ENCODE measurements at places on chromosomes 4 and X.

DNA sequence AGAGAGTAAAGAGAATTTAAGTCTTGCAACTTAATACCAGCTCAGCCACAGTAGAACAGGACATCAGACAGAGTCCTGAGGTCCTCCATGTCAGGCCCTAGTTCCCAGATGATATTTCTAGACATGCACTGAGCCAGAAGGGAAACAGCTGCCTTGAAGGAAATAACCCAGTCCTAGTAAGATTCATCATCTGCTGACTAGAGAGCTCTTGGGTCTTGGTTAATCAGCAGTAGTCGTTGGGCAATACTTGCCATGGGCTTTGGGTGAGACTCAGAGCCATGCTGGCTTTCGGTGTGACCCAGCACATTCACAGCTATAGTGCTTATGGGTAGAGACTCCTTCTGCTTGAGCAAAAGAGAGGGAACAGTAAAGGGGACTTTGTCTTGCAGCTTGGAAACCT lies 379.1 kb downstream of the AR start:
- DNase-seq, result no peak

DNA sequence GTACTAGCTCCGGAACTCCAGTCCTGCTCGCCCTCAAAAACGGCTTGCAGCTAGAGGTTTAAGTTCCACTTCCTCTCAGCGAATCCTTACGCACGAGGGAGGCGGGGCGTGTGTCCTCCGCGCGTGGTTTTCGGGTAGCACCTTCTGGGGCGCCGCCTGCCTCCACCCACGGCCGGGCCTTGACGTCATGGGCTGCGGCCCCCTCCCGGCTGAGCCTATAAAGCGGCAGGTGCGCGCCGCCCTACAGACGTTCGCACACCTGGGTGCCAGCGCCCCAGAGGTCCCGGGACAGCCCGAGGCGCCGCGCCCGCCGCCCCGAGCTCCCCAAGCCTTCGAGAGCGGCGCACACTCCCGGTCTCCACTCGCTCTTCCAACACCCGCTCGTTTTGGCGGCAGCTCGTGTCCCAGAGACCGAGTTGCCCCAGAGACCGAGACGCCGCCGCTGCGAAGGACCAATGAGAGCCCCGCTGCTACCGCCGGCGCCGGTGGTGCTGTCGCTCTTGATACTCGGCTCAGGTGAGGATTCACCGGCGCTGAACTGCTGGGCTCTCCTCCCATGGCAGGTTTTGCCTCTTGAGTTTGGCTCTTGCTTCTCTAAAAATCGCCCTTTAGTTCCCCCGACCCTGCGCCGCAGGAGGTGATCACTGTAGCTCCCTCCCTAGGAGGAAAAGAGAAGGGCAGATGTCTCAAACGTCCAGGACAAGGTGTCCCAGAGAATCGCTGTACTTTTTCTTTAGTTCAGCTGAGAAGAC lies at the start of gene AREG:
TSS of gene AREG (plus strand) at position 246 of the 752 bp plus-strand sequence. CDS start at position 456, 210 bp downstream.
- DNase-seq, result no peak

GRCh38 chr4:179747218-179747910 lies 2305.1 kb upstream of the AGA start:
- DNase-seq, result no peak

GRCh38 chr4:158624889-158625478 lies 46.7 kb downstream of the C4orf46 start:
- DNase-seq, result peak; percentile 4

GRCh38 chrX:153854702-153855101 lies 24.4 kb upstream of the PDZD4 start:
- DNase-seq, result no peak

- DNase-seq, result no peak
These were observed 88.0 kb upstream of the MAGEB18 start for GRCh38 chrX:26050099-26050498.

GRCh38 chrX:40996886-40997530 lies 88.2 kb upstream of the USP9X start:
- DNase-seq, result no peak

DNA sequence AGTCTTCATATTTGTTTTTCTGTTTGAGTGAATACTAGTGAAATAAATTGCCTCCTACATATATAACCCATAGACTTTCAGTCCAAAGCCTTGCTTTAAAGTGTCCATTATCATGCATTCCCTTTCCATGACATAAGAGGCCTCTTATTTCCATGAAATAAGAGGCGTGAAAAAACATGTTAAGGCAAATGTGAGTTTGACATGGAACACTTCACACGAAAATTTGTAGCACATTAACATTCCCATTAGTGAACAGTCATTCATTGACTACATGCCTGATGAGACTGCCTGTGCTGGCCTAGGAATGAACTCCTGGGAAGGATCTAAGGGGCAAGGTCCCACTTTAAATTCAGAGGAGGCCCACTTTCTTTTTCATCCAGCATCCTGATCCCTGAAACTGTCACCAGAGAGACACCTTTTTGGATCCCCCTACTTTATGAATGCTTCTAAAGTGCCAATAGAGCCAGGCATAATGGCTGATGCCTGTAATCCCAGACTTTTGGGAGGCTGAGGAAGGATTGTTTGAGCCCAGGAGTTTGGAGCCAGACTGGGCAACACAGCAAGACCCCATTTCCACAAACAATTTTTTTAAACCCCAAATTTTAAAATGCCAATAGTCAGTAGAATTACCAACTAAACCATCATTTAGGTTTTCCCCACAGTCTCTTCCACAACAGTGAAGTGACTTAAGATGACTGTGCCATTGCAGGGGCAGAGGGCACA lies 6.7 kb downstream of the RTL8B start:
- no peak for DNase-seq

DNA sequence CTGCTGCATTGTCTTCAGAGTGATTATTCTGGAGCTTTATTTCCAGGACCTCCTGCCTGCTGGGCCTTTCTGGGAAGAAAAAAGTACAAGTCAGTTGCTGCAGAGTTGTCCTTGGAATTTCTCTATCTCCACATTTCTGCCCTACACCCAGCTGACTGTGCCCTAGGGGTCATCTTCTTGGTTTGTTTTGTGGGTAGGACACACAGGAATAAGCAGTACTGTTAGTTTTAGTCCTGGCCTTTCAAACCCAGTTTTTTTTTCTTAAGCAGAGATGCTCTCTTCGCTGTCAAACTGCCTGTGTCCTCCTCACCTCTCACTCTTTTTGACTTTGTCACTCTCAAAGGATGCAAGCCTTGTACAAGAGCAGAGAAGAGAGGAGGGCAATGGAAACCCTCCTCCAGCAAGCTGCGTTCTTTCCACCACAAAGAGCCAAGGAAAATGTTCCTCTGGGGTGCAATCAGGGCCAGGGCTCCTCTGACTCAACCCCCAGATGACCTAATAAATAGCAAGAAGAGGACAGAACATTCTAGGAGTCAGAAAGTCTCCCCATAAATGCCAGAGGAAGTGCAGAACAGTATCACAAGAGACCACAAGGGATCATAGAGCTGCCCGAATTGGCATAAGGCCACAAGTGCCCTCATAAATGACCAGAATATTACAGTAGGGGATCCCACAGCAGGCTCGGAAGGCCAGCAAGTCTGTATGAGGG lies 186.2 kb downstream of the RCHY1 start:
- DNase-seq, result no peak

DNA sequence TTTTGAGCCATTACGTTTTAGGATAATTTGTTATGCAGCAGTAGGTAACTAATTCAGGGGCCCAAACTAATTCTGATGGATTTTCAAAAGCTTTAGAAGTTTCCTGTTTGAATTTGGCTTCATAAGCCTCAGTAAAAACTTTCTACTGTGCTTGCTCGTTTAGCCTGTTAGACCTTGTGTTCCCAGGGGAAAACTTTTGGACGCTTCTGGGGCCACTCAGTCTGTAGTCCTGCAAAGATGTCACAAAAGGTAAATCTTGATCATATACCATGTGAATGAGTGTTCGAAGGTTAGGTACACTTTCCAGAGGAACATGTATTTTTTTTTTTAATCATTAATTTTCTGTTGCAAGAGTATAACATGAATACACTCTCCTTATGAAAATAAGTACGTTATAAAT lies 70.7 kb downstream of the SUPT20HL2 start:
- no peak for DNase-seq

DNA sequence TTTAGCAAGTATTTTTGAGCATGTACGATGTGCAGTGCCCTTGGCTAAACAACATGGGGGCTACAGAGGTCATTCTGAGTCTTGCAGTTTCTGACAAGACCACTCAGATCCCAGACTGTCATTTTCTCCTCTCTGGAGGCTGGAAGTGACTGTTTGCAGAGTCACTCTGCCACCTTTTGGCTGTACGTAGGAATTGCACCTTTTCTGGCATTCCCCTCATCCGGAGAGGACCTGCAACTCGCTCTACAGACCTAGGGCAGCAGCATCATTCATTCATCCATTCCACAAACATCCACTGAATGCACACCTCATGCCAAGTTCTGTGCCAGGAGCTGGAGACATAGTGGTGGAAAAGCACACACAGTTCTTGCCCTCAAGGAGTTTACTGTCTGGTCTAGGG lies 160.4 kb upstream of the GPR101 start:
- peak; percentile 19 for DNase-seq

GRCh38 chrX:139751053-139751452 lies 43.1 kb upstream of the MCF2 start:
- no peak for DNase-seq

DNA sequence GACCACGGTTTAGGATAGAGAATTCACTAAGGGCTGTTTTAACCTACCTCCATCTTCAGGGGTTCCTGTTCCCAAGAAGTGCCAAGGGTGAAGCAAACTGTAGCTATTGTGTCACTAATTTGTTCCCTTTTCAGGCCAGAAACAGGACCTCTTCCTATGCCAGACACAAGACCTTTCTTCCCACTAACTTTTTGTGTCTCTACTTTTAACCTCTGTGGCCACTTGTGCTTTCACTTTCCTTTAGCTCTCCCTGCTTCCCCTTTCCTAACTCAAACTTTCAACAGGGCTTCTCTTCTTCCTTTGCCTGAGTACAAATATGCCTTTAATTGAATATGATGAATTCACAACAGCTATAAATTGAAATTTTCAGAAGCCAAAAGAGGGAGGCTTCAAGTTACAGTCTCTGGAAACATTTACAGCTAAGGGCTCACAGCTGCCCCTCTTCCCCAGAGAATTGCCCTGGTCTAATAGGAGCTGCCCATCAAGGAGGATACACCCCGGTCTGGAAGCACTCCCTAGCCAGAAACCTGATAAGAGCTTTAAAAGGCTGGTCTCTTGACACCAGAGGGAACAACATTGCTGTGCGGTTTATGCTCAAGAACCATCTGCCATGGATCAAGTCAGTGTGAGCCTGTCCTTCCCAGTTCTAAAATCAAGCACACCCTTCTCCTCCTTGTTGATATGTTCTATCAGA lies 61.7 kb upstream of the PLS3 start:
- peak; percentile 22 for DNase-seq

DNA sequence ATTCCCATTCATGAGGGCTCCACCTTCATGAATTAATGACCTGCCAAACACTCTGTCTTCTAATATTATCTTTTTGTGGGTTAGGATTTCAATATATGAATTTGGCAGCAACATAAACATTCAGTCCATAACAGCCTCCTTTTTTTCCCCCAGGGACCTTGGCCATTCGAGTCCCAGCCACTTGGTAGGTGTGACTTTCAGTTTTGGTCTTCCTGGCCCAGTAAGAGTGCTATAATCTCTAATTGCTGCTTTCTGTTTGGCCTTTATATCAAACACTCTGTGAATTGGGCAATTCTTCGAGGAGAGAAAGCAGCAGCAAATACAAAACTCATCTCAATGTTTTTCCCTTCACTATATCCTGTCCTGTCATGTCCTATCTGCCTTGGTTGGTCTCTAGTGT lies 12.4 kb upstream of the RADX start:
- DNase-seq, result no peak

DNA sequence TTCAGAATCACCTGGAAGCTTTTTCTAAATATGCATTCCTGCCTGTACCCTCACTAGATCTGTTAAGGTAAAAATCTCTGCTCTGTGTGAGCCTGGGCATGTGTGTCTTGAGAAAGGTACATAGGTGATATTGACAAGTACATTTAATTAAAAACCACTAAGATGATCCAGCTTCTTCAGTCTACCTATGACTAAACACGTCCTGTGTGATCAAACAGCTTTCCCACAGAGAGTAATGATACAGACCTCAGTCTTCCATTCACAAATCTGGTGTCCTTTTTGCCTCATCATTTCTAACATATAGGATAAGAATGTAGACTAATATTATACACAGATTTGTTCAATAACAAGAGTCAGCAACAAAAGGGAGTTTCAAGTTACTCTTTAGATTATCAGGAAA lies 42.6 kb downstream of the GALNT7 start:
- no peak for DNase-seq

GRCh38 chrX:151982222-151982621 lies 7.7 kb upstream of the GABRE start:
- no peak for DNase-seq

- DNase-seq, result no peak
These were observed 25.5 kb upstream of the FHL1 start for GRCh38 chrX:136121788-136122187.

- no peak for DNase-seq
These were observed 34.4 kb downstream of the AGTR2 start for GRCh38 chrX:116204932-116205331.

GRCh38 chr4:184387351-184387750 lies 87.0 kb downstream of the IRF2 start:
- DNase-seq, result no peak

DNA sequence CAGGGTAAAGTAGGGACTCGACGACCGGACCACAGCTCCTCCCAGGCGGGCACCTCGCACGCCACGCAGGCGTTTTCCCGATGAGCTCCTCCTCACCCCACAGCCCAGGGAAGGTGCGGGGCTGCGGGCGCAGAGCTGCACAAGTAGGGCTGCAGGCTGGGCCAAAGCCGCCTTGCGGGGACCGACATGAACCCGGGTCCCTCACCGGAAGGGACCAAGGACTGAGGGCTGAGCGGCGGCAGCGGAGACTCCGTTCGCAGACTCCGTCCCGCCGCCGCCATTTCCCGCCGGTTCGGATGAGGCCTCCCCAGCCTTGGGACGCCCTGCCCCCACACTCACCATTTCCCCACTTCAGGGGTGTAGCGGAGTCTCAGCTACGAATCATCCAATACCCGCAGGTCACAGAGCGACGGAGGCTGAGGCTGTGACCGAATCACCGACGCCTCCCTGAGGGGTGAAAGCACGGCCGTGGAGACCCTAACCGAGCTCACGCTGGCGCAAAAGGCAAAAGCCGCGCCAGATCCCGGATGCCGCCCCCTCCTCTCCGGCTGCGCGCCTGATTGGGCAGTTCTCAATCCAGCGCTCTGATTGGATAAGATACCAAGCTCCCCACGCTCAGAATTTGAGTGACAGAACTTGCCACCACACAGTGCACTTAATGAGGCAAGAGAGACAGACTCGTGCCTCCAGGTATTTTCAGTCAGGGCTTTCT lies at the start of gene ZNF732:
TSS of gene ZNF732 (minus strand) at position 506 of the 712 bp plus-strand sequence. CDS start at position 342, 164 bp downstream.
- no peak for DNase-seq

DNA sequence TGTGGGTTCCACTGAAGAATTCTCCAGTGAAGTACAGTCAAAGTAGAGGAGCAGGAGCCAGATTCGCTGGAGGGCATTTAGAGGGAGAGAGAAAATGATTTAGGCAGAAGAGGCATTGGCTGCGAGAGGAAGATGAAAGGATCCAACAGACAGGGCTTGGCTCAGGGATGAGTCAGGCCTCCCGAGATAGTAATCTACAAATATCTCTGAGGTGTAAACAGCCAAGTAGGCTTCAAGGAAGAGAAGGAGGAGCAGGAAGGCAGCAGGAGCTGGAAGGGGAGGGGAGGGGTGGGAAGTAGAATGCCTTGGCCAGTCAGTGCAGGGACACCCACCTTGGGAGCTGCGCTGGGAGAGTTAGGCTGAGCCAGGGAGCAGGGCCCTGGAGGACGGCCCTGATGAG lies 55.5 kb downstream of the PJA1 start:
- no peak for DNase-seq
